CD4-positive, alpha-beta T cell (primary cell): ENCODE measurements at places on chromosomes 4 and X. TPM values are rescaled to one million over a fixed set of nuclear protein-coding genes. Genes with fewer than 3 reads are reported as not detected.

Gene HELT
- not detected for total RNA-seq

Gene HAND2
- total RNA-seq: not detected

Gene RTL9
- total RNA-seq: not detected

Gene GUCY1B1
- total RNA-seq: not detected
